Activated naive CD4-positive, alpha-beta T cell treated with anti-CD3 and anti-CD28 coated beads, Interleukin-2, amount 50 U/mL, for 72 hours (primary cell): ENCODE measurements at places on chromosomes 3 and 15. TPM values are rescaled to one million over a fixed set of nuclear protein-coding genes. Genes with fewer than 3 reads are reported as not detected.

Gene HDC
- total RNA-seq, result 4.0 TPM

Gene TERC
- total RNA-seq, result 10.2 TPM

Gene SLC9C1
- total RNA-seq, result not detected

Gene TRAT1
- 25.9 TPM for total RNA-seq

Gene SUCNR1
- not detected for total RNA-seq
